Astrocyte (in vitro differentiated cells and primary cell): ENCODE measurements at places on chromosomes 11 and 22. TPM values are rescaled to one million over a fixed set of nuclear protein-coding genes. Genes with fewer than 3 reads are reported as not detected.

The GSTT2 gene
- total RNA-seq: not detected in 2 replicates

The CBY1 gene
- 23.2 TPM in 2 replicates for total RNA-seq

The DGCR6 gene
- 1.3 and 2.5 TPM in 2 replicates for total RNA-seq

GRCh38 chr11:134761926-134762247 is 349.8 kb upstream of the B3GAT1 start:
- DNase-seq: no peak
